ENCODE measurements at places on chromosomes 2 and 18. TPM values are rescaled to one million over a fixed set of nuclear protein-coding genes. Genes with fewer than 3 reads are reported as not detected.

Gene IL1RL1
- not detected for total RNA-seq

Gene CNDP1
- not detected for total RNA-seq

GRCh38 chr2:207311316-207312005 lies 145.7 kb upstream of the KLF7 start:
- peak; percentile 98 for DNase-seq

DNA sequence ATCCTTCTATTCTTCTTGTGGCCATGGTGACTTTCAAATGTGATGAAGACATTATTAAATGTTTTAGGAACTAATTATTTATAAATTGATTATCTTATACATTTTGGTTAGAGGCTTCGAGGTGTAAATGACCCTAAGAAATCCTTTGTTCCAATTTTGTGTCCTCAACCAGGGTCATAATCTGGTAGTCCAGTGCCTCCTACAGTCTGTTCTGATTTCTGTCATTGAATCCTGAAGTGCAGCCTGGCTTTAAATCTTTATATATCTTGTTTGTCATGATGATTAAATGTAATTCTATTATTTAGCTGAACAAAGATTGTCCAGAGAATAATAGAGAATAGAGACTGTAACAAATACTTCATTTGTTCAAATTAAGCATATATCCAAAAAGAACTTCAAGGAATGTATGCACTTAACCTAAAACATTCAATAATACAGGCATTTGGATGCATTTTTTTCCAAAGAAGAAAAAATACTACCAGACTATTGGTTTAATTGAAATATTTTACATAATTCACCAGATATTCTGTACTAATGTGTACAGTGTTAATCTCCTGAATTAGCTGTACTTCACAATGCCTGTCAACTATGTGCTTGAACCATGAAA lies 89.8 kb downstream of the PRPF40A start:
- peak; percentile 52 for DNase-seq

GRCh38 chr2:199414001-199414400 lies 43.7 kb downstream of the SATB2 start:
- no peak for DNase-seq

GRCh38 chr2:196967116-196967515 lies 40.6 kb upstream of the PGAP1 start:
- DNase-seq = peak; percentile 87

- peak; percentile 46 for DNase-seq
These were observed 208.2 kb upstream of the ARL4C start for GRCh38 chr2:234705108-234705507.

- DNase-seq = no peak
These were observed 28.0 kb downstream of the SULT1C2 start for GRCh38 chr2:108316461-108317258.

DNA sequence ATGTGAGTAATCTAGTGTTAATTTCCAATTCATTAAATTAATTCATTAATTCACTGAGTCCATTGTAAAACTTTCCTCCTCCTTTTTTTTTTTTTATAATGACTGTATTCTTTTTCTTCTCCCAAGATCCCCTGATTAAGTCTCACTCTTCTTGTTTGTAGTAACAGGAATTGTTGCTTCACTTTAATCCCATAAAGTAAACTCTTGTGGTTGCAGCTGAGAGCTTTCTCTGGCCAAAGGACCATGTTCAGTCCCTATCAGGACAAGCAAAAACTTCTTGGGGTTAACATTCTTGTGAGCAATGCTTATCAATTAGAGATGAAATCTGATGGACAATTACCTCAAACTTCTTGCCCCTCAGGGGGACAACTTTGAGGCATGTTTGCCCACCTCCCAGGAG lies 400.2 kb upstream of the SPHKAP start:
- DNase-seq = no peak

DNA sequence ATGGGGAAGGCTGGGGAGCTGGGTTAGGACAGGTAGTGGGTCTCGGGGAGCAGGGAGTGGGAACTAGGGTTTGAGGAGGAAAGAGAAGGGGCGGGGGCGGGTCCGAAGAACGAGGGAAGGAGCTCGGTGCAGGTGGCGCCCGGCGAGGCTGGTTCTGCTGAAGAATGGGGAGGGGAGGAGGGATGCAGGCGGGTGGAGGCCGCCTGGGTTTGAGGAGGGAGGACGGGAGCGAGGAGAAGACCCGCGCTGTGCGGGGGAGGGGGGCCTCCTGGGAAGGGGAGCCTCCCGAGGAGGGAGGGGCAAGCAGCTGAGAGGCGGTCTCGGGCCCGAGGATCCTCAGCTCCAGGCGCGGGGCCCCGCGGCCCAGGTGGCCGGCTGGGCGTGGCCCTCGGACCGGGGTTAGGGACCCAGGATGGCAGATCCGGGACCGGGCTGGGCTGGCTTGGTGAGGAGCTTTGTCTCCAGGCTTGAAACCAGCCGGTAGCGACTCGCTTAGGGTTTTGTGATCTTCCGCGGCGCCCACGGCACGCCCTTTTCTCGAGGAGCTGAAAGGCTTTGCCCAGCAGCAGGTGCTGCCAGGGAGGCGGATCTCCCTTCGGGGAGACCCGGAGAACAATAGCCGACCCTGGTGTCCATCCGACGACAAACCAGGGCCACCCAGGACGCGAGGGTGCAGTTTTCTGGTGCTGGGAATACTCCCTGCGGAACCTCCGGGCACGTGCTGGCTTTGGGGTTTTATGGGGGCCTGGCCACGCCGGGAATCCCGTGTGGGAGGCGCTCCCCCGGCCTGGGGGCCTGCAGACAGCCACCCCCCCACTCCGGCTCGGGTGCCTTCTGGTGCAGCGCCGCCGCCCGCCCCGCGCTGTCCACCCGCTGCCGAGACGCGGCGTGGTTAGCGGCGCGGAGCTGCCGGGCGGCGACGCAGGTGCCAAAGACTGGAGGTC lies 1.4 kb downstream of the DPYSL5 start:
- no peak for DNase-seq

DNA sequence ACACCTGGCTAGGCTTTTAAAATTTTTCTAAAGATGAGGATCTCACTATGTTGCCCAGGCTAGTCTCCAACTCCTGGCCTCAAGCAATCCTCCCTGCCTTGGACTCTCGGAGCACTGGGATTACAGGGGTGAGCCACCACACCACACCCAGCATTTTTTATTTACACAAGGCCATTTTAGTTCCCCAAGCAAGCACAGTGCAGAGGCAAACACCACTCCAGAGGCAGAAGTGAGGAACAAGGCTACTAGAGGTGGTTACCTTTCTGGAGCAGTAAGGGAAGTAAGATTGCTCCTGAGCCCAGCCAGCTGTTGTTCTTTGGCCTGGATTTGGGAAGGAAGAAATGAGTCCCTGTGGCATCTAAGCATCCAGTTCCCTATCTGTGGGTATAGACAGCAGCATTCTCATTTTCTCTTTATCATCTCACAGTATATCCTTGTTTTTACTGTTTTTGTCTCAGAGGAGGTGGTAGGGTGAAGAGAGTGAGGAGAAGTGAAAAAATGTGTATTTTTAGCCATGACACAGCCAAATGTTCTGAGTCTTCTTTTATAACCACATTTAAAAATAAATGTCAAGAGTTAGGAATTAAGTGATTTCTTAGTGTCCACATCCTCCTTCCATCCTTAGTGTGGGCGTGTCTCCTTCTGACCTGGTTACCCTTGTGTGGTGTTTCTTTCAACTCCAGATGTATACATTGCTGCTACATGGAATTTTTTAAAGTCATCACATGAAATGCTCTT lies 10.5 kb upstream of the TTC39C start:
- DNase-seq = peak; percentile 20

DNA sequence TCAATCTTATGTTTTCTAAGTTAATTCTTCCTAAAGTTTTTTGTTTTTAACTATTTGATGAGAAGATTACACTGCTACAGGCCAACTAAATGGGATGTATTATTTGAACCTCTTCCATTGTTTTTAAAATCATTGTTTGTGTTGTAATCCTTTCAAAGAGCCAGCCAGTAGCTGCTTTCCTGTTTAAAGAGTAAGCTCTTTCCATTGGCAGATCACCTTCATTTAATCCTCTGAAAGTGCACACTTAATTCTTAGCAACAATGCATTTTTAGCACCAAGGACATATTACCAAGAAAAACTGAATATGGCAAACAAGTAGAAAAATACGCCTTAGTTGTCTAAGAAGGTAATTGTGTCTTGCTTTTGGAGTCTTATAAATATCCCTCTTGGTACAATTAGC lies 54.0 kb downstream of the MEIS1 start:
- no peak for DNase-seq

GRCh38 chr18:76494231-76495005 lies 624 bp downstream of the ZNF516 start:
- DNase-seq = no peak

DNA sequence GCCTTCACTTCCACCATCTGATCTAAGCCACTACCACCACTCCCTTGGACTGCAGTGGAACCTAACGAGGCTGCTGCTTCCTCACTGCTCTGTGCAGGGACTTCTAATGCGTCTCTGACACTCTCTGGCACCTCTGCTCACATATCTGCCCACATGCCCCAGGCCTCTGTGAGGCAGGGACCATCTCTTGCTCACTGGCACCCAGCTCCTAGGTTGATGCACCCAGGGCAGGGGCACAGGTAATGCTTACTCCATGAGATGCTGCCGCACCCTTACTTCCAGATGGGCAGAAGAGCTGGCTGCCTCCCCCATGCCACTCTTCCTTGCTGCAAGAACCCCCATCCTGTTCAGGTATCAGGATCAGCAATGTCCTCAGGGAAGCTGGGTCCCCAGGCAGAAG lies 294.0 kb upstream of the HS6ST1 start:
- DNase-seq = no peak

- DNase-seq = no peak
These were observed 93.9 kb downstream of the TMEM131 start for GRCh38 chr2:97901862-97902261.

- DNase-seq = no peak
These were observed 1.5 kb upstream of the SPTBN1 start for GRCh38 chr2:54454548-54455130.

- DNase-seq = no peak
These were observed 17.1 kb downstream of the PKP4 start for GRCh38 chr2:158473719-158474392.

- peak; percentile 40 for DNase-seq
These were observed 21.3 kb downstream of the CDK15 start for GRCh38 chr2:201827621-201828020.

- DNase-seq = peak; percentile 73
These were observed 1.2 kb downstream of the ST3GAL5 start for GRCh38 chr2:85887566-85888019.

DNA sequence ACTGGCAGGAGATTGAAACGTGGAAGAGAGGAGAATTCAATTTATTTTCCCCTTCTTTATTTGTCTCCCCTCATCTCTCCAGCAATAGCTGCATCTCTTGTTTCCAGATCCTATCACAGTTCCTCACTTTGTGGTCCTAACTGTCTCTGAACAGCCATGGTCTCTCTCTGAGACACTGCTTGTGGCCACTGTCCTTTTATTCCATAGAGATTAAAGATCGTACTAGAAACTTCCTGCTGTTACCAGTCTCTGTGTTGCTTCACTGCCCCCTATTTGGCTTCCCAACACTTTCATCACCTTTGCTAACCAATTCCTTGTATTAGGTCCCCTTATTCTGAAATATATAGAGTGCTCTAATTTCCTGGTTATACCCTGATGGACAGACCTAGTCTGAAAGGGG lies 48.9 kb upstream of the CAVIN2 start:
- DNase-seq = no peak

DNA sequence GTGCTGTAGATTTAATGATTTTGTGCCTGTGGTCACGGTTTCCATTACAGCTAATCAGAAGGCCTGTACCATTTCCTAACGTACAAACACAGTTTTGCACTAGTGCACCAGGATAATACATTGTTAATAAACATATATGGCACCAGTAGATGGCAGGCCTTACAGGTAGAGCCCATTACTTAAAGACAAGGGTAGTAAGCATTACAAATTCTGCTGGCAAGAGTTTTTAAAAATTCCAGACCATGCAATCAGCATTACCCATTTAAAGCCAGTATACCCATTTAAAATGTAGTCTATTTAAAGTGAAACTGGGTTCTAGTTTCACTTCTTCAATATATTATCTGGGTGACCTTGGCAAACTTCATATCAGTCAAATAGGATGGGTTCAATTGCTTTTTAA lies 224.2 kb downstream of the NUP35 start:
- no peak for DNase-seq

- no peak for DNase-seq
These were observed 8.3 kb upstream of the GPR148 start for GRCh38 chr2:130720528-130720927.

DNA sequence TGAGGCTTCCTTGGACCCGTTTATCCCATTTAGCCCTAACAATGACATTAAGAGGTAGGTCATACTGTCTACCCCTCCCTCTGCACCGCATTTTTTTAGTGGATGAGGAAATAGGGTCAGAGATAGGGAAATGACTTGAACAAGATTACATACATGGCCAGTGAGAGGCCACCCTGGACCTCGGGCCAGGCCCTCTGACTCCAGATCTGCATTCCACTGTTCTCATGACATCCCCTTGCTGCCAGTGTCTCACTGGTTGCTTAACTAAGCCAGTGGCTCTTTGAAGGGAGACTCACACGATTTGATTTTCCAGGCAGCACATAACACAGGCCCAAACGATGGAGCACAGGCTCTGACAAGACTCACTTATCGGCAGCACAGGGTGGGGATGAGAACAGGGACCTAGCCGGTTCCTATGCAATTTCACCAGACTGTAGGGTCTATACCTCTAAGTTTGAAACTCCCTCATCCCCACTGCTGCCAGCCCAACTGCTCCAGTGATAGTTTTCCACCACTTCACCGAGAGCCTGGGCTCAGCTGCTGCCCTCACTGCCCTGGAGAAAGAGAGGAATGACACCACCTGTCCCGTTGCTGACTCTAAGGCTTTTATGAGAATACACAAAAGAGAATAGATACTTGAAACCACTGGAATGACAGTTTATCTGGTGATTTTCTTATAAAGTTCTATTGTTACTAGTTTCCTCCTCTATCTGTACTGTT lies 82.5 kb downstream of the TMEM247 start:
- no peak for DNase-seq

DNA sequence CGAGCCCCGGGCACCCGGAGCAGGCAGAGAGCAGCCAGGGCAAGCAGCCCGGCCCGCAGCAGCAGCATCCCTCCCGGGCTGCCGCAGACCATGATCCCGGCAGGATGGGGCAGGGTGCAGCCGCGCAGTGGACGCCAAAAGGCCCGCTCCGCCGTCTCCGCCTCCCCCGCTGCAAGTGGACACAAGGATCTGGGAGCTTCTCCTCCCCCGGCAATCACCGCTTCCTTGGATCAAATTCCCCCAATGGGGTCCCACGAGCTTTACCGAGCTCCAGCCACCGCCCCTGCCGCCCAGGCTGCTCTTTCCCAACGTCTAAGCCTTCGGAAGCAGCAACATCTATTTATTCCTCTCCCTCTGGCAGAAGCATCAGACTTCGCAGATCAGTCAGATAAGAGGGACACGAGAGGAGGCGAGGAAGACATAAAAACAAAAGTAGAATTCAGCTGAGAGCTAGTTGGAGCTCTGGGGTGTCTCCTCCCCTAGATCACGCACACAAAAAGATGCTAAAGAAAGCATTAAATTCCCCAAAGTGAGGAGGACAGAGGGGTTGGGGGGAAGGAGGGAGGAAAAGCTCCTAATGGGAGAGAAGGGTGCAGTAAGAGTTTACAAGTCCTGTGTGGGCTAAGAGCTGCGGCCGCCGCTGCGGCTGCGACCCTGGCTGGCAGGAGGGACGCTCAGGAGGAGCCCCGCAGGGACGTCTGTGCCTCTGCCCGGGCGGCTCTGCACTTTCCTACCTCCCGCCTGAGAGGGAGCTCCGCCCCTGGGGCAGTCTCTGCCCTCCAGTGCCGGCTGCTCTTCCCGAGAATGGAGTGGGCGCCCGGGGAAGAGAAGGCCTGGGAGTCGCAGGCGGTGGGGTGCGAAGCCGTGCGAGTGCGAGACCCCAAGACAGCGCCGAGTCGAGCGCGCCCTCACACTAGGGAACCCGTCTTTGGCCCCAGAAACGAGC lies at the start of gene FRZB:
Gene FRZB, minus strand, starts transcription at position 177 of the 946 bp plus-strand sequence. Its CDS starts 85 bp downstream, at position 92.
- peak; percentile 63 for DNase-seq

Data from LHCN-M2 (cell line).